ENCODE measurements at places on chromosomes 16 and 17.

- no peak for DNase-seq
Measured at GRCh38 chr17:78257810-78258322, 26.4 kb downstream of the TMEM235 start.

- DNase-seq: no peak
Measured at GRCh38 chr17:39073916-39074315, 77.5 kb downstream of the PLXDC1 start.

DNA sequence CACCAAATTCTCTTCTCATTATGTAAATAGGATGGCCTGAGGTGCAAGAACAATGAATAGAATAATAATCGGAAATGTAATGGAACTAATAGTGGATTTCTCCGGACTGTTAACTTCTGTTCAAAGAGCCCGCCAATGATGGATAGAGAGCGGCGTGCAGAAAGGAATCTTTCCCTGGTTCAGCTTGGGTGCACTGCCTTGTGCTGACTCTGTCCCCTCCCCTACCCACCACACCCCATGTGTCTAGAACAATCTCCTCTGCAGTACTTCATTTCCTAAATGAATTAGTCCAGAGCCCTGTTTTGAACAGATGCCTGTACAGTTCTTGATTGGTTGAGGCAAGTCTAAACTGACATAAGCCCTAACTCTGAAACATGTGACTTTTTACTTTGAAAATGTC, 125.4 kb downstream of the CDH13 start:
- DNase-seq: no peak

DNA sequence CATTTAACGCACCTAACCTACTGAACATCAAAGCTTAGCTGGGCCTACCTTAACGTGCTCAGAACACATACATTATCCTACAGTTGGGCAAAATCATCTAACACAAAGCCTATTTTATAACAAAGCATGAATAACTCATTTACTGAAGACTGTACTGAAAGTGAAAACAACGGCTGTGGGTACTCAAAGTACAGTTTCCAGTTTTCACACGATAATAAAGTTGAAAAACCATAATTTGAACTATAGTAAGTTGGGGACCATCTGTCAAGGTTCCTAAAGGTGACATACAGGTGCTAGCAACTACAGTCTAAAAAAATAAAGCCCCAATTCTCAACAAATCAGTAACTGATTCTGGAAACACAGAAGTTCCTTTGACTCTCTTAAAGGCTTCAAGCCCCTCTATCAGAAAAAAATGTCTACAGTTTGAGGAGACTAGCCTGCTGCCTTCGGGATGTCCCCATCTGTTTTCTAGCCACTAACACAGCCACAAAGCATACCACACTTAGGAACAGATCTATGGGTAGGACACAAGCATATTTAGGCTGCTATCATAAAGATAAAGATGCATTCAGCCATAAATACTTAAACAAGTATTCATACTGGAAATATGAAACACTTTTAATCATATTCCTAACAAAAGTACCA, 71.3 kb downstream of the KANSL1 start:
- no peak for DNase-seq

GRCh38 chr17:82351254-82351712, 7.8 kb upstream of the TEX19 start:
- DNase-seq: no peak

DNA sequence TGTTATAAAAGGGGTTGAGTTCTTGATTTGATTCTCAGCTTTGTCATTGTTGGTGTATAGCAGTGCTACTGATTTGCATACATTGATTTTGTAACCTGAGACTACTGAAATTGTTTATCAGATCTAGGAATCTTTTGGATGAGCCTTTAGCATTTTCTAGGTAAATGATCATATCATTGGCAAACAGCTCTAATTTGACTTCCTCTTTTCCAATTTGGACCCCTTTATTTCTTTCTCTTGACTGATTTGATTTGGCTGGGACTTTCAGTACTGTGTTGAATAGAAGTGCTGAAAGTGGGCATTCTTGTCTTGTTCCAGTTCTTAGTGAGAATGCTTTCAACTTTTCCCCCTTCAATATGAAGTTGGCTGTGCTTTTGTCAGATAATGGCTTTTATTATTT, 45.4 kb downstream of the ITGAM start:
- no peak for DNase-seq

DNA sequence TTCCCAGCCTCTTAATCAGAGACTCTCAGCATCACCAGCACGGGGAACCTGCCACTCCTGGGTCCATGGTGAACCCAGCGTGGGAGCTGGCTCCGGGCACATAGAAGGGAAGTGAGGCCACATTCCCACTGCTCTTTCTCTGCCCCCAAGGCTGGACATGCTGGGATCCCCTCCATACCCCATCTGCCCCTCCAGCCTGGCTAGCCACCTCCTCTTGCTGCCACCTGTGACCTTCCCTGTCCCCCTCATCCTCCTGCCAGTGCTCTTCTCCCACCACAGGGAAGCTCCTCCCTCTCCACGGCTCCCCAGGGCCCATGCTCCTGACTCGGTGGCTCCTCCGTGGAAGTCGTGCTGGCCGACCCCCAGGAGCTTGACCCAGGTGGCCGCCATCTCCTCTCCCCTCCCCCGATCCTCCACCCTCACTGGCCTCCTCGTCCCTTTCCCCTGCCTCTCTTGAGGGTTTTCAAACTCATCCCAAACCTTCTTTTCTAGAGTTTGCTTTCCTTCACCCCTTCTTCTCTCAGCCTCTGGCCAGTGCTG, 139.1 kb upstream of the CHMP6 start:
- DNase-seq: no peak

GRCh38 chr16:56606071-56606475, 2.3 kb upstream of the MT2A start:
- no peak for DNase-seq

DNA sequence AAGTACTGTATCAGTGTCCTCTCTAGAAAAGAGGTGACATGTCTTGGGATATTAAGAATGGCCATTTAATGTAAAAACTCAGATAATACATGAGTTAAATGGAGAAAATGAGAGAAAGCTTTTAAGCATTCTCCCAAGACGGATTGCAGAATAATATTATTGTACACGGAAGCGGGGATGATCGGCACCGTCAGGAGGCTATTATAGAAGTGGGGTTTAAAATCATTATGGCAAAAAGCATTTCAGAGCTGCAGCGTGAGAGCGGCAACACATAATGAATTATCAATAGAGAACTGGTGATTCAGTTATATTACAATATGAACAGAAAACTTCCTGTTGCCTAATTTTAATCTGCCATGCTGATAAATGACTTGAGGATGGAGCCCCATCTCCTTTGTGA, 261.7 kb upstream of the IRX3 start:
- no peak for DNase-seq

GRCh38 chr16:50371936-50372595, 3.3 kb upstream of the BRD7 start:
- no peak for DNase-seq

DNA sequence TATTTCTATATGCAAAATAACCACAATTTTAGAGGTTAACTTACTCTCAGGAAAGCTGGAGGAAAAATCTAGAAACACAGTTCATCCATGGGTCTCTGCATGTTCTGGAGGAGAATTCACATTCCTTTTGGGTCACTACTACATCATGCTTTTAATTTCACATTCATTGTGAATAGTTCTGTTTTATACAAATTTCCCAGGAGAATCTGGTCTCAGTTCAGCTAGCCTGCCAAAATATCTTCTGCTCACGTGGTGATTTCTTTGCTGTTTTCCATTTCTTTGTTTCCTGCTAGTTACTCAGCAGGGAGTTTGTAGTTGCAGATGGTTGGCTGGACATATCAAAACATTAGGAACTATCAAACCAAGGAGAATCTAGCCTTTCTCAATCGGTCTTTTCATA, at the start of gene ABCA9:
ABCA9 (minus strand) TSS at position 106 of the 400 bp plus-strand sequence. CDS start 9,801 bp downstream, outside the sequence.
- DNase-seq: no peak

- DNase-seq: peak; percentile 25
Measured at GRCh38 chr16:28823291-28823872, 583 bp downstream of the ATXN2L start.

- DNase-seq: no peak
Measured at GRCh38 chr17:77312061-77312701, 171.4 kb downstream of the SEC14L1 start.

- DNase-seq: no peak
Measured at GRCh38 chr16:53358884-53359283, 75.4 kb upstream of the RBL2 start.

GRCh38 chr17:21218101-21218500, 4.1 kb upstream of the TMEM11 start:
- DNase-seq: no peak

DNA sequence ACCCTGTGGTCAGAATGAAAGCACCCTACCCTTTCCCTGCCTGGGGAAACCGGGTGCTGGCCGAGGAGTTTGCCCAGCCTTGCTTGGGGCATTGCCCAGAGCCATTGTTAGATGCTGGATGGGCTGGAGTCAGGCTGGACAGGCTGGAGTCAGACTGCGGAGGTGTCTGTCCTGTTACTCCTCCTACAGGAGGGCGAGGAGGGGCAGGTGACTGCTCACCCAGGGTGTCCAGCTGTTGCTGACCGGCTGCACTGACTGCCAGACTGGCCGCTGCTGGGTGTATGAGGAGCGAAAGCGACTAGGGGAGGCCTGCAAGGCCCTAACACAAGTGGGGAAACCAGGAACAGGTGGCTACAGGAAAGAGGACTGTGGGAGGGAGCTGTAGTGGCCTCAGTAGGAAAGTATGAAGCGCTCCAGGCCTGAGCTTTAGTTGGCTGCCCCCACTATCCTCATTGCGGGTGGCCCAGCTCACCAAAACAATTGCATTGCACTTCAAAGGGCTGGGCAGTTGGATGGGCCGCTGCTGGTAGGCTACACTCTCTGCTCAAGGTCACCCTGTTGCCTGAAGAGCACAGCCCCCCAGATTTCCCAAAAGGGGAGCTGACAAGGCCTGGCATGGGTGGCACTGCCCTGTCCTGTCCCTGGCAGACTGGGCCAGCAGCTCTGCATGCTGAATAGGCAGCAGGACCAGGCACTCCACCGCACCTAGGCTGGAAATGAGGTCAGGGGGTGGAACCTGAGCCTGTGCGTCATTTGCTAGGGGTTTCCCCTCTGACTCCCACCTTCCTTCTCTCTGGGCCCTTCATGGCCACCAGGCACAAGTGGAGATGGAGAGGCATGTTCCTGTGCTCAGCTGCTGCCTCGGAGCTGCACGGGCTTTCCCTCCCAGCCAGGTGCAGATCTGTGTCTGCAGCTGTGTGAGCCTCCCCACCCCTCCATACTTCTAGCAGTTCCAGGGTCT, 18.4 kb downstream of the LDHD start:
- peak; percentile 53 for DNase-seq

DNA sequence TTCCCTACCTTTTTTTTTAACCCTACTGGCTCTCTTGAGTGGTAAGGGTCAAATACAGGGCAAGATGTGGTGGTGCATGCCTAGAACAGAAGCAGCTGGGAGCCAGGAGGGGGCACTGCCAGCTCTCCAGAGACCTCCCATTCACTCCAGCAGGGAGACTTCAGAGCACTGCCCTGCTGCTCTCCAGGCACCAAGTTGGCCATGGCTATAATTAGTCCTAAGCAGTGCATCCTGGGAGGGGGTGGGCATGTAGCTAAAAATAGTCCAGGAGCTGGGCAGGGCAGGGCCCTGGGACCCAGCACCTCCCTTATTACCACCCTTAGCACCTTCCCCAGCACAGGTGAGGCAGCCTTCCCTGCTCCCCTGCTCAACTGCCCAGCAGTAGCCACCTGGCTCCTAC, 3.5 kb downstream of the CORO6 start:
- DNase-seq: no peak

GRCh38 chr16:87295661-87296531, 21.3 kb downstream of the C16orf95 start:
- DNase-seq: no peak

DNA sequence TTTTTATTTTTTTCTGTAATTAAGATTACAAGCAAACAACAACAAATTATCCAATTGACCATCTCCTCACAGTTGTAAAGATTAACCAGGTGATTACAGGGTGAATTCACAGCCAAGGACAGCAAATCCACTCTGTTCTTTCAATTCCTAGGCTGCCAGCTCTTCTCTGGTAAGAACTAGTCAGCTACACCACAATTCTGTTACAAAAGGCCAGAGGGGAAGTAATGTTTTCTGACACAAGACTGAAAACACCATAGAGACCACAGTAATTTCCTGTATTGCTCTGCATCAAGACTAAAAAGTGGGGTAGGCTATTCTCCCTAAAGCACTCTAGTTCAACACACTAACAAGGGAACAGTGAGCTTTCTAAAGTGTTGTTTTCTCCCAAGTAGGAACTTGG, 10.6 kb downstream of the CA10 start:
- DNase-seq: no peak

- DNase-seq: no peak
Measured at GRCh38 chr16:85600078-85600477, 13.0 kb upstream of the GSE1 start.

GRCh38 chr17:43891851-43892646, 15.3 kb downstream of the MPP2 start:
- no peak for DNase-seq

DNA sequence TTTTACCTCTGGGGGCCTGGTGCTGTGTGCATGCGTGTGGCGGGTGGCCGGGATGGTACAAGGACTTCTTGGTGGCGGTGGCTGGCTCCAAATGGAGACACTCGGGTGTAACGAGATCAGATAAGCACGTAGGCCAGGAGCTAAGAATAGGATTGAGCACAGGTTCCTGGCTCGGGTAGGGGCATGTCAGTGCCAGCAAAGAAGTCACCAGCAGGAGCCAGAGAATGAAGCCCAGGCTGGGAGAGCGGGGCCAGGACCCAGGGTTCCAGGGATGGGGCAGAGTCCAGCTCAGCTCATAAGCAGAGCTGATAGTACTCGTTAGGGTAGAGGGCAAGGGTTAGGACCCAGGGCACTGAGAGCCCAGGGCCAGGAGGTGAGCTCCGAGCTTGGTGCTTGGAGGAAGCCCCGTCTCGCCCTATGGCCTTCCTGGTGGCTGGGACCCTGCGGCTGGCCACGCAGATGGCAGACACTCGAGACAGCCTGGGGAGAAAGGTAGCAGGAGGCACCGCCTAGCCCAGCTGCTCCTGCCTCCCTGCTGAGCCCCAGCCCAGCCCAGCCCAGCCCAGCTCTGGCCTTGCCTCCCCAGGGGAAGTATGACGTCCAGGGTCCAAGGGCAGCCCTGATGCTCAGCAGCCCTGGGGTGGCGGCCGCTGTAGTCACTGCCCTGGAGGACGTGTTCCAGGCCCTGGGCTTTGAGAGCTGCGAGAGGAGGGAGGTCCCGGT, 8.9 kb downstream of the ZNF213 start:
- no peak for DNase-seq

DNA sequence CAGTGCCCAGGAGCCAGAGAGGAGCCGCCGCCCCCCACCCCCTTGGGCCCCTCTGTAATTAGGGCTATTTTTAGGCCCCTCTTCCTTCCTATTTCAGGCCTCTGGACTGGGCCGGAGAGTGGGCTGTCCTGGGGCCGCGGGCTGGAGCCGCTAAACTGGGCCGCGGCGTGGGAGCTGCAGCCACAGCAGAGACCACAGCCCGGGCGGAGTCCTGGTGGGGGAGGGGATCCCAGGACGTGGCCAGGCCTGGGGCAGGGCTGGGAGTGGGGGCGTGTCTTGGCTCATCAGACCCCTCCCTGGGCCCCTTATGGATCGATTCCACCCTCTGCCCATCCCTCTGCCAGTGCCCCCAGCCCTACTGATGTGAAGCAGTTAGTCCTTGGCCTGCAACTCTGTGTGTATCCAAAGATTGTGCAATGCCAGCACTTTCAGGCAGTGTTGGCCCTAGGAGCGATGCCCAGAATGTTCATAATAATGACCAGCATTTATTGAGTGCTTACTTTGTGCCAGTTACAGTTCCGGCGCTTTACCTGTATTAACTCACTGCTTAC, 15.0 kb upstream of the TAC4 start:
- DNase-seq: no peak

GRCh38 chr17:29588562-29589411, 661 bp downstream of the GIT1 start:
- DNase-seq: peak; percentile 40

- DNase-seq: no peak
Measured at GRCh38 chr17:5184288-5184687, 7.4 kb downstream of the ZNF594 start.

Data from effector CD4-positive, alpha-beta T cell (primary cell).